ENCODE measurements at places on chromosomes 1 and 21. TPM values are rescaled to one million over a fixed set of nuclear protein-coding genes. Genes with fewer than 3 reads are reported as not detected.

Gene NHLH1
- 0.18 TPM for total RNA-seq

Gene LIN28A
- total RNA-seq: not detected

Gene OBSCN
- total RNA-seq: 24.6 TPM

- no peak for DNase-seq
These were observed 29.1 kb upstream of the C21orf91 start for GRCh38 chr21:17848228-17848627.

GRCh38 chr1:112887599-112888283 lies 68.3 kb downstream of the SLC16A1 start:
- DNase-seq: no peak

- DNase-seq: peak; percentile 61
These were observed 52.7 kb downstream of the VWA5B1 start for GRCh38 chr1:20343149-20343937.

GRCh38 chr1:107840725-107841124 lies 124.3 kb downstream of the VAV3 start:
- peak; percentile 30 for DNase-seq

Gene GJA5
- 25.9 TPM for total RNA-seq

Gene LCE3D
- not detected for total RNA-seq

DNA sequence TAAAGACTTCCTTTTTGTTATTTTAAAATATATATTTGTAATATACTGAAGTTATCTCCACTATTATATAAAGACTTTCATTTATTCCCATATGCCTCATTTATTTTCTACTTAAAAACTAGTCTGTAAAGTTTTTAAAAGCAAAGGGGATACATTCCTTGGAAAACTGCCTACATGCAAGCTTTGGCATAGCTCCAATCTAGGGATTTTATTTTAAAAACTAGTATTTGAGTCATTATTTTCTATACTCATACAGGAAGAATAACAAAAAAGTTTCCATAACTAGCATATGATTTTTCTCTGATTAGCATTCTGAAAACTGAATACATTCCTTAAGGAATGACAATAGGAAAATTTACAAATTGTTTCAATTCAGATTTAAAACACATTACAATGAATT lies 88.9 kb downstream of the COL24A1 start:
- peak; percentile 66 for DNase-seq

Gene NPR1
- total RNA-seq: 98.9 TPM

Gene AGBL4
- total RNA-seq: 4.9 TPM

DNA sequence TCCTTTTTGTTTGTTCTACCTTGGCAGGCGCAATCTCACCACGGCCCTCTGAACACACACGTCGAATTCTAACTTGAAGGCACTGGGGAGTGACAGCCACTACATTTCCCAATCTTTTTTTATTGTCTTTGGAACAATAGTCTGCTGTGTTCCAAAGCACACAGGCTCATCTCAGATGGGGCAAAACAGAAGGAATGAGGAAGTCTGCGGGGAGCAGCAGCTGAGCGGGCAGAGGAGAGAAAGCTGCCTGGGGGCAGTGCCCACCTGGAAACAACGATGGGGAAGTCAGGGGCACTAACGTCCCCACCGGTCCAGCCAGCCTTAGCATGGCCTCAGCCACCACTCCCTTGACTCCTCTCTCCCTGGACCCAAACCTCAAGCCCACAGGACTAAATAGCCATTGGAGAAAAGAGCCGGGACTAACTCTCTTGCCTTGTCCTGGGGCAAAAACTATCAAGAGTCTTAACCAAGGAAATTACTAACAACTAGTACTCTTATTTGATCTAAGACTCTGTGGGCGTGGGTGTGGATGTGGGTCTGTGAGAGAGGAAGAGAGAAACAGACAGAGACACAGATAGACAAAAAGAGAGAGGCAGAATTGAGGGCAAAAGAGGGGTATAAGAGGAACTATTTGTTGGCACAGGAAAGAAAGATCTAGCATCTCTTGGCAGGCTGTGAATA lies 34.2 kb downstream of the SYF2 start:
- peak; percentile 8 for DNase-seq

Gene TNFRSF4
- 5.3 TPM for total RNA-seq

- no peak for DNase-seq
These were observed 43.4 kb downstream of the PKP1 start for GRCh38 chr1:201326710-201327109.

Gene TMEM82
- total RNA-seq: not detected

DNA sequence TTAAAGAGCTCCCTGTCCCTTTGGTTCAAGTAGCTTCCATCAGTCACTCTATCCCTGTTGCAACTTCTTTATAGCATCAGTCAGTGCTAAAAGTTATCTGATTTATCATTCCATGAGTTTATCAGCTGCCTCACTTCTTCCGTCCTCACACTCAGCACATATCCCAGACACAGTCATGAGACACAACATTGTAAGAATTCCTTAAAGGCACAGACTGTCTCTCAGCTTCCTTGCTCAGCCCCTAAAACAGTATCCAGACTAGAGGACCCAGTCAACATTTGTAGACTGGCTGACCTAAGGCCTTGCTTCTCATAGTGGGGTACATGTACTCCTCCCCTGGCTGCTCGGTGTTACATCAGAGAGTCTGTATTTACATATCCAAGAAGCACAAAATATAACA lies 164.9 kb upstream of the ADGRL2 start:
- DNase-seq: no peak

GRCh38 chr1:59355361-59355760 lies 58.5 kb downstream of the FGGY start:
- DNase-seq: peak; percentile 45

- no peak for DNase-seq
These were observed 112.0 kb upstream of the RAB4A start for GRCh38 chr1:229158927-229159326.

DNA sequence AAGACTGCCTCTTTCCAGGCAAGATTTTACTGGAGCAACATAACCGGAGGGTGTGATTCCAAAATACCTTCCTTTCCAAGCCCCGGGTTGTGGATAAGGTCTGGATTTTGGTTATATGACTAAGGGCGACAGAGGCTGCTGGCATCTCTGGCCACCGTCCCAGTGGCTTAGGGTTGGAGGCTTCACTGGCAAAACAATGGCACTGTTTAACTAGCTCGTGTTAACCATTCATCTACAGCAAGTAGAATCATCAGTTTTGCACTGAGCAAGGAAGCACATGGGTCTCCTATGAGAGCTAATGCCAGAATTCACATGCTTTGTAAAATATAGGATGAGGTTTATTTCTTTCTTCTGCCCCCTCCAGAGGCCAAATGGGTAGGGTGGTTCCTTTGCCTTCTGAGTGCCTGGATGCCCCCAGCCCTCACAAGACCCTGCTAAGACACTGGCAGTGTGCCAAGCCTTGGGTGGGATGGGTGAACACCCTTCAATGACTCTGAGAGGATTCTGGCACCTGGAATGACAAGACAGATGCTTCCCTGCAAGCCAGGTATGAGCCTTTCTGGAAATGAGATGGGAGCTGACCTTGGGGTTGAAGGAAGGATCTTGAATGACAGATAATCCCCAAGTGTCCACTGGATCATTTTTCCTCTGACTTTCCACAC lies 36.8 kb downstream of the DHCR24 start:
- DNase-seq: no peak

DNA sequence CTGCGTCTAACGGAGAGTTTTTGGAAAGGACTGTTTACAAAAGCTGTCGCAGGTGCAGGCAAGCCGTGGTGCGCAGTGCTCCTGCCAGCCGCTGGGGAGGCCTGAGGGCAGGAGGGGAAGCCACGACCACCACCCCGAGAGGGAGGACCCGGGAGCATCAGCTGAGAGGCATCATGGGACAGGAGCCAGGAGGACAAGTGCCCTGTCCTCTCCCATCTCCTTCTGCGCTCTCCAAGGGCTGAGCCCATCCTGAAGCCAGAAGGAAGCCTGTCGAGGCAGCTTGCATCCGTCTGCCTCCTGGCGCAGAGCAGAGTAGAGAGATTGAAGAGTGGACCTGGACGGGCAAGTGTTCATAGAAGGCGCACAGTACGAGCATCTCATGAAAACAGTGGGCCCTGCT lies 310.9 kb downstream of the KIF26B start:
- no peak for DNase-seq

- DNase-seq: peak; percentile 68
These were observed 14.2 kb upstream of the TENT5B start for GRCh38 chr1:27026621-27027574.

DNA sequence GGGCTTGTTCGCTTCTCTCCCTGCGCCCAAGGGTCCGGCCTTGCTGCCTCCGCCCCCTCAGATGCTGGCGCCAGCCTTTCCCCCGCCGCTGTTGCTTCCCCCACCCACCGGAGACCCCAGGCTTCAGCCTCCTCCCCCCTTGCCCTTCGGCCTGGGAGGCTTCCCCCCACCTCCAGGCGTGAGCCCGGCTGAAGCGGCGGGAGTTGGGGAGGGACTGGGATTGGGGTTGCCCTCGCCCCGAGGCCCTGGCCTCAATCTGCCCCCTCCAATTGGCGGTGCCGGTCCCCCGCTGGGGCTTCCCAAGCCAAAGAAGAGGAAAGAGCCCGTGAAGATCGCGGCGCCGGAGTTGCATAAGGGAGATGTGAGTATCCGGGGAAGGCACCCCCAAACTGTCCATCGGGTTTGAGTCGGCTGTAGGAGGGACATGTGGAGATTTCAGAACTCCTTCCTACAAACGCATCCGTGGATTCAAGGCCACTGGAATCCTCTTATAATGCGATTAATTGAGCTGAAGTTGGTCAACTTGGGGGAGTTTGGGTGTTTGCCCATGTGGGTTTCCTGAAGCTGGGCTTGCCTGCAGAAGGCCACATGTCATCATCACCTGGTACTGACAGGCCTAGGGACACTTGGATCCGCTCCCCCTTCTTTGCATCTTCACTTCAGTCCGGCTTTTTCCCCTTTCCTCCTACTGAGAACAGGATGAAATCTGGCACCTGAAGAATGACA lies 707 bp downstream of the PRCC start:
- peak; percentile 40 for DNase-seq

DNA sequence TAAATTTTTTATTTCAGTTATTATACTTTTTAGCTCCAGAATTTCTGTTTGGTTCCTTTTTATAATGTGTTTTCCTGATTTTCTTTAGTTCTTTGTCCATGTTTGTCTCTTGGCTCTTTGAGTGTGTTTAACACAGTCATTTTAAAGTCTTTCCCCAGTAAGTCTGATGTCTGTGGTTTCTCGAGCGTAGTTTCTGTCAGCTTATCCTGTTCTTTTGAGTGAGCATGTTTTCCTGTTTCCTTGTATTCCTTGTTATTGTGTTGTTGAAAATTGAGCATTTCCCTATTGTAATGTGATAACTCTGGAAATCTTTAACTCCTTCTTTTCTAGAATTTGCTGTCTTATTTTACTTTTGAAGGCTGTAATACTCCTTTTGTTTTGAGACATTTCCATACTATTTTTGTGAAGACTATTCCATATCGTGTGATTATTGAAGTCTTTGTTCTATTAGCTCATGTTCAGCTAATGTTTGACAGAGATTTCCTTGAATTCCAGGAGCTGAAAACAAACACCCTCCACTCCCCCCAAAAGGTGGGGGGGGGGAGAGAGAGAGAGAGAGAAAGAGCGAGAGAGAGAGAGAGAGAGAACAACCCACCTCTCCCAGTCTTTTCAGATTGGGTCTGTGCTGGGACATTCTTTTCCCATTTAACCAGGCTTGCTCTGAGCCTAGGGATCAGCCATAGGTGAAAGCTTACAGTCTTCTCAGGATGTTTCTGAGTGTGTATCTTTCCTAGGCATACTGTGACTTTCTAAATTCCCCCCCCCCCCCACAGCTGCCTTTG lies 38.3 kb downstream of the SDCCAG8 start:
- DNase-seq: no peak

DNA sequence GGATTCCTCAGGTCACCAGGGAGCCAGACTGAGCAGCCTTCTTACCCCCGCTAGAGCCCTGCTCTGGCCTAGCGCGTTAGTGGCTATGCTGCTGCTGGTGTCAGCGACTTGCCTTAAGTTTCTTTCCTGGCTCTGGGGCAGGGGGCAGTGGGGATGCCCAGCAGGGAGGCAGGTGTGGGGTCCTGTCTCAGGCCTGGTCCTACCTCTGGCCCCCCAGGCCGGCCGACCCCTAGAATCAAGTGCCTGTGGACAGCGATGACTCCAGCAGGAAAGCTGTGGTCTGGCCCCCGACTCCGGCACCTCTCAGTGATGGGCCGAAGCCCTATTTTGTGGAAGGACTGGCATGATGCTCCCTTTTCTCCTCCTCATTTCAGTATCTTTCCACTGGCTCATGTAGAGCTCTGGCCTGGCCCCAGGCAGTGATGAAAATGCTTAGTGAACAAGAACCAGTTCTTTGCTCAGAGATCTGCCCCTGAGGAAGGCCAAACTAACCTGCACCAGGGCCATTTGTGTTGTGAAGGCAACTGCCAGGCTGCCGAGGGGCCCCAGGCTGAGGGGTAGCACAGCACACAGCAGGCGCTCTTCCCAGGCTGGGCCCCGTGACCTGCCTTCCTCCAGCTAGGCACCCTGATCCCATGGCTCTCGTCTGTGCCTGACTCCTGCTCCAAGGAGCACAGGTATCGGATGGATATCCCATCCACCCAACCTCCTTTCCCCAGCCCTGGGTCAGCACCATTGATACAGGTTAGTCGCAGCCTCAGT lies 23.7 kb downstream of the MRPL37 start:
- DNase-seq: no peak

Gene CELA2A
- total RNA-seq: not detected

Gene PTGS2
- total RNA-seq: 12.6 TPM

DNA sequence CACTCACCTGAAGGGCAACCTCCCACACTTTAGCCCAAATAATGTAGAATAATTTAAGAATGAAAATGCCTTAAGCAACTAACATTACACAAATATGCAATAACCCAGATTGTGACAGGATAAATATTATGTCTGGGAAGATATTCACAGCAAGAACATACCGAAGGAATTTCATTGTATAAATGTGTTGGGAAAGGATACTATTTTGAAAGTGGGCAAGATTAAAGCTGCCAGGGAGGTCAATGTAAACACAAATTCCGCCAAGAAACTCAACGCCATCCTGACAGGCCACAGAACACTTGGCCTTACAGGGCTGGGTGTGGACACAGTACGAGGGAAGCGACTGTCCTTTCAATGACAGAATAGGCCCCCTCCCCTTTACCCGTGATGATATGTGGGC lies 173.3 kb downstream of the RUNX1 start:
- no peak for DNase-seq

GRCh38 chr1:49060766-49061165 lies 284.1 kb upstream of the BEND5 start:
- DNase-seq: peak; percentile 57
